ENCODE measurements at places on chromosomes 5 and 9. TPM values are rescaled to one million over a fixed set of nuclear protein-coding genes. Genes with fewer than 3 reads are reported as not detected.

DNA sequence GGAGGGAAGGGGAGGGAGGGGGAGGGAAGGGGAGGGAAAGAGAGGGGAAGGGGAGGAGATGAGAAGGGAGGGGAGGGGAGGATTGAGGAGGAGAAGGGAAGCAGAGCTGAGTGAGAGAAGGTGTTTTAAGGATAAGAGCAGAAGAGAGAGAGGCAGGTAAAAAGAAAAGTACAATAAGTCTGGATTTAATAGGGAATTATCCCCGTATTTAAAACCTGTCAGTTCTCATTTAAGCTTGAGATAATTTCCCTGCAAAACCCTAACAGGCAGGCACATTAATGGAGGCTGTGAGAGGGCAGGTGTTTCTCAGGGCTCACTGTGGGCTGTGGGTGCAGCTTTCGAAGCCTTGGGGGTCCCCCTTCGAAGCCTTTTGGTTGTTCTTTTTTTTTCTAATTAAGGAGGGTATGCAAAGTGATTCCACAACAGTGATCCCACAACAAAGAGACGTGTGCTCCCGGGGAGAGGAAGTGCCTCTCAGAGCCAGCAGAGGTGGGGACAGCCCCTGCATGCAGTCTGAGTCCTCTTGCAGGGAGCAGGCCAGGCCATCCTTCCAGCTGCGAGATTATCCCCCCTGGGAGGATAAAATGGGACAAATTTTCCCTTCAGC lies 317.9 kb upstream of the IRX1 start:
- H3K27me3 ChIP-seq: no peaks in the 10 kb centered on the region
- H3K36me3 ChIP-seq: no peaks in the 10 kb centered on the region
- H3K4me3 ChIP-seq: no peak overlapping the region
- no peaks in the 10 kb centered on the region for H3K4me1 ChIP-seq
- no peak for DNase-seq
- H3K27ac ChIP-seq: no peak overlapping the region

GRCh38 chr5:19903611-19904010 lies 84.4 kb downstream of the CDH18 start:
- no peak overlapping the region for H3K27ac ChIP-seq
- DNase-seq: no peak

DNA sequence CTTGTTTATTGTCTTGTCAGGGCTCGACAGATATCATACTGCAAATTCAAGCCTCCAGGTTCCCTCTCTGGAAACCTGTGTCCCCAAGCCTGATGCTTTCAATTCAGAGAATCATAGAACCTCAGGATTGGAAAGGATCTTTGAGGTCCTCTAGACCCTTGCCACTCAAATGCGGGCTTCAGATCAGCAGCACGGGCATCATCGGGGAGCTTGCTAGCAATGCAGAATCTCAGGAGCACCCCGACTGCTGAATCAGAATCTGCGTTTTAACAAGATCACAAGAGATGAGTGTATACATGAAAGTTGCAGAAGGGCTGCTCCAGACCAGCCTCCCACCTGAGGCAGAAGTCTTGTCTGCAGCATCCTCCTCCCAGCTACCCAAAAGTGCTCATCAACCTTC lies 13.1 kb upstream of the EGFLAM start:
- no peak for DNase-seq
- peaks cover 2% of the 10 kb centered on the region for H3K36me3 ChIP-seq
- no peak overlapping the region for H3K4me3 ChIP-seq
- no peaks in the 10 kb centered on the region for H3K4me1 ChIP-seq

- H3K36me3 ChIP-seq: no peaks in the 10 kb centered on the region
- H3K27ac ChIP-seq: no peak overlapping the region
- no peak overlapping the region for H3K4me3 ChIP-seq
- no peak for DNase-seq
These were observed 307.1 kb downstream of the TLE1 start for GRCh38 chr9:81382281-81382680.

DNA sequence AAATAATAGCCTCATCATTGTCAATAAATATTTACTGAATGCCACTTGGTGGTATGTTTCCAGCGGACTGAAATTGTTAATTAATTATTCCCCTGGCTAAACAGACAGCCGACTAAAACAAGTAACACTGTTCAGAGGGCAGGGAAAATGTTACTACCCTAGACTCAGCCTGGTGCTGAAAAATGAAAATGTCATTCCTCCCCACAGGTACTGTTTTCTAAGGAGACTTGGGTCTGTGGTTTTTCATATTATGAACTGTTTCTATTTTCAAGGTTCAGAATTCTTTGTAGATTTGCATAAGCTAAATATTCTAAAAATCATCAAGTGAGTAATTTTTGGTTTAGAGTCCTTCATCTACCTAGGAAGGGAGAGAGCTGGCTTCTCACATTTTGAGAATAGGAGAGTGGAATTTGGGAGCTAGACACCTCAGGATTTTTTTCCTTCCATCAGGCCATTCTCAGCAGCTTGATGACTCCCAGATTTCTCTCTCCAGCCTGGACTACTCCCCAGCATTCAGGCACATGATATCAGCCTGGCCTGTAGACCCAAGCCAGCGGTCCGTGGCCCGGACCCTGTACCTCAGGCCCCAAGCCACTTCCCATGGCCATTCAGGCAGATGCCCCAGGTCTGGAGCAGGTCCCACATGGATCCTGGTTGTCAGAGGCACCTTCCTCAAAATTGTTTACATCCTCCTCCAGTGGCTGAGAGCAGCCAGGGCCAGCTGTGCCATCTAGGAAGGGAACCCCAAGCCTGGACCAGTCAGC lies 24.4 kb downstream of the BHMT start:
- DNase-seq: no peak
- peaks cover 12% of the 10 kb centered on the region for H3K27me3 ChIP-seq
- H3K4me3 ChIP-seq: no peak overlapping the region
- H3K4me1 ChIP-seq: peaks cover 11% of the 10 kb centered on the region
- no peak overlapping the region for H3K27ac ChIP-seq

AGPAT2 gene
- 7.7 TPM for total RNA-seq

SLC46A2 gene
- 0.47 TPM for total RNA-seq

Data from T-helper 17 cell (primary cell).